ENCODE measurements at places on chromosomes 3 and 15.

GRCh38 chr3:194275291-194275690 is 75.8 kb downstream of the CPN2 start:
- no peak for DNase-seq

DNA sequence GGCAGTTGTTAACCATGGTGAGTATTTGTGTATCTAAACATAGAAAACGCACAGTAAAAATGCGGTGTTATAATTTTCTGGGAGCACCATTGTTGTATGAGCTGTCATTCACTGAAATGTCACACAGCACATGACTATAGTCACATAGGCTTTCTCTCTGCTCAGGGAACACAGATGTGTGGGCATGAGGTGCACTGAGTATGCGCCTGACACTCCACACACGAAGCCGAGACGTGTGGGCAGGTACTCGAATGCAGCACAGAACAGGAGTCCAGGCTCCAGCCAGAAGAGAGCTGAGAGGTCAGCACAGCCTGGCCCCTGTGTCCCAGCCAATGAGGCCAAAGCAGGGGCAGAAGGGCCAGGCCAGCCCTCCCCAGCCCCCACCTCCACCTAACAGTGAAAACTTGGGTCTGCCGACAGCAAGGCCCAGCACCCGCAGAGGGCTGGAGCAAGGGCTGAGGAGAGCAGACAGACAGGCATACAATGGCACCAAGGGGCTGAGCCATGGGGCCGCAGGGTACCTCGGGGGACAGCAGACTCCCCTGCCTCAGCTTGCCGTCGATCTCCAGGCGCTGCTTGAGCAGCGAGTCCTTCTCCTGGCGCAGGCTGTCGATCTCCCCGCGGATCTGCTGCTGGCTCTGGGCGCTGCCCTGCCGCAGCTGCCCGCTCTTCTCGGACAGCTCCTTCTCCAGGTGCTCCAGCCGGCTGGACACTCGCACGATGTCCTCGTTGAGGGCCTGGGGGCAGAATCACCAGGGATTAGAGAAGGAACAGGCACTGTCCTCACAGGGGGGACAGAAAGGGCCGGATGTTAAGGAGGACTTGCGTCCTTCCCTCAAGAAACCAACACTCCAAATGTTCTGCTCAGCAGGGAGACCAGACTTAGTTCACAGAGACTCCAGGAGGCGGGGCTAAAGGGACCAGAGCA is 24.0 kb downstream of the KIF7 start:
- no peak for DNase-seq

DNA sequence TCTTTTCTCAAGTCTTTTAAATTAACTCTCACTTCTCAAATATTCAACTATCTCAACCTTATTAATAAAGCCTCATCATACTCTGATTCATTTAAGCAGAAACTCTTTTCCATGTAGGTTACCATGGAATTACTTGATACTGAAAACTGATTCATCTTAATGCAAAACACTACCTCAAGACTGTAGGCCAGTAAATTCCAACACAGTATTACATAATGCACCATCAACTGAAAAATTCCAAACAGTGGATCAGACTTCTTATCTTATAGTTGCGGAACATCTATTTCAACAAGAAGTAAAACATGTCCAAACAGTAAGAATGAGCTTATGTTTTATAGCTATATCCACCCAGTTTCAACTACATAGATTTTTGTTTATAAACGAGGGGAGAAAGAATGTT is 124.5 kb downstream of the PEAK1 start:
- peak; percentile 24 for DNase-seq

DNA sequence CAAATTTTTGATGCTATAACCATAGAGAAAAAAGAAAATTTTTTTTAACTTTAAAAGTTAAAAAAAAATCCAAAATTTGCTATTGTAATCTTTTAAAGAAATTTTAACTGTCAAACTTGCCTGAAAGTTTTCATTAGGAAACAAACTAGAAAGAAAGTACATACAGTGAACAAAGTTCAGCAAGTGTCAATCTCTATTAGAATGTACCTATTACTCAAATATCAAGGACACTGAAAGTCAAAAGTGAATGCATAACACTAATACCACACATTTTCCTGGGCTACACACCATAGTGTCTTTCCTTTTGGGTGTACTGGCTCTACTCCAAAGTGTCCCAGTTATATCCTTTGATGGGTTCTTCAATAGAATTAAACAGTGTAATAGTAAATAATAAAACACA is 56.8 kb downstream of the LRRFIP2 start:
- DNase-seq = no peak

GRCh38 chr15:68343579-68344225 is 66.2 kb downstream of the FEM1B start:
- DNase-seq = no peak

DNA sequence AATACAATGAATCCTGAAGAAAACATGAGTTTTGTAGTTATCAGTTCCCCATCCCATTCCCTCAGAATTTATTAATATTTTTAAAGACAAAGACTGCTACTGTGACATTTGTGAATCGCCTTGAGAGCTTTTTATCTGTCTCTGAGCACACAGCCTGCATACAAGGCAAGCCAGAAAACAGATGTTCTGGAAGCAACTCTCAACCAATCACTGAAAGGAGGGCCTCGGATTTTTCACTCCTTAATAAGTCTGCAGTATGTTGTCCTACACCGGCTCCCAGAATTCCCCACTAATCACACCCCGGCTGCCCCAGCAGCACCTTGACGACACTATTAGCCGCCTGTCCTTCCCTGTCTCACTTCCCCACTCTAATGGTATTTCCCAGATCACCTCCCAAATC is 138.5 kb downstream of the ZNF621 start:
- DNase-seq = no peak

DNA sequence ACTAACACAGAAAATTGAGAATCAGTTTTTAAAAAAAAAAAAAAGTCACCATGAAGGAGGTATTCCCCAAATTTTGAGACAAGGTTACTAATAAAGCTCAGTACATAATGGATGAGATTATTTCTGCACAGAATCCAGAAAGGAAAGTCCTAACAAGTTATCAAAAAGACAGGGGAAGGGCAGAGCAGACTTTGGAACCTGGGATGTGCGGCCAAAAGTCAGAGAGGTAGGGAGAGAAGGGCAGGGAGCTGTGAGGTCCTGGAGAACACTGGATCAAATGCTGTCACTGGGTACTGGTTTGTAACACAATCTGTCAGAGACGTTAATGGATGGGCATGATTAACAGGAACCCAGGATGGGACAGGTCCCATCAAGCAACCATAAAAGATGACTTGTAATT is 12.2 kb upstream of the LACTB start:
- no peak for DNase-seq

GRCh38 chr3:42489937-42490227 is 12.6 kb upstream of the VIPR1 start:
- no peak for DNase-seq

GRCh38 chr3:155354658-155355057 is 61.2 kb upstream of the STRIT1 start:
- no peak for DNase-seq

DNA sequence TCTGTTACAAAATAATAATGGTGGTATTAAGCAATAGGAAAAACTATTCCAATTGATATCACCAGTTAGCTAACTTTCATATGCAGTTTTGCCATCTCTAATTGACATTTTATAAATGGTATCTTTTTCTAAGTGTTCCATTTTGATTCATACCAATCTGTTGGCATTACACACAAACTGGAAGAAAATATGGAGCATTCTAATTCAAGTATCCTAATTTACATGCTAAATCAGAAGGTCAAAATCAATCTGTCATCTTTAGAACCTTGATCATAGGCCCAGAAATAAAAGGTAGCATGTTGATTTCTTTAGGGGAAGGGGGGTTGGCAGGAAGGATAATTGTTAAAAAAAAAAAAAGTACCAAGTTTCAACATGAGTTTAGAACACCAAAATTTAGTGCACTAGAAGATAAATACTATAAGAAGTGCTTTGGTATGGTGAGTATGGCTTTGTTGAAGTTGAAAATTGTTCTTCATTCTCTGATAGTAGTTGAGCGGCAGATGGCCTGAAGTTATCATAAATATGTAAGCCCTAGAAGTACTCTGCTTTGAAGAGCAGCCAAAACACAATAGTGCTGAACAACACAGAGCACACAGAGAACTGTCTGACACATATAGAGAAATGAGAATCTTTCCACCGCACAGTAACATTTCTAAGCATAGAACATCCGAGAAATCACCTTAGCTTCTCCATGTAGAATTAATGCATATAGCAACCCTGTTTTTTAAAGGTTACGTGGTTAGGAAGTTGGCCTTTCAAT is 130.1 kb downstream of the TAFA4 start:
- no peak for DNase-seq

- peak; percentile 4 for DNase-seq
These were observed 333.1 kb upstream of the NECTIN3 start for GRCh38 chr3:110738531-110738930.

DNA sequence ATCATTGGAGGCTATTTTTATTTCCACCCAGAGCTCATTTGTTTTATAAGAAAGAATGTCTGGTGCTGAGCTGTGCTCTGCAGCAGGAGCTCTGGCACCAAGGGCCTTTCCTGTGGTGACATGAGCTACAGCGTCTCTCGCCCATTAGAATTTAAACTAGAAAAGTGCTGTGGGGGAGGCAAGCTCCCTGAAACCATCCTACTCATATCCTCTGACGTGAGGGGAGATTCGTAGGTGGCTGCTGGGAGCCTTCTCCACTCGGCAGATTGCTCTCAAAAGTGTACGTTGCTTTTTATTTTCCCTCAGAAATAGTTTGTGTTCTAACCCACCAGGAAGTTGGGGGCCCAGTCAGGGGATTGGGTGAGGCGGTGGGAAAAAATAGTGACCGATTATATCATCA is 76.3 kb upstream of the ARHGEF3 start:
- peak; percentile 18 for DNase-seq

DNA sequence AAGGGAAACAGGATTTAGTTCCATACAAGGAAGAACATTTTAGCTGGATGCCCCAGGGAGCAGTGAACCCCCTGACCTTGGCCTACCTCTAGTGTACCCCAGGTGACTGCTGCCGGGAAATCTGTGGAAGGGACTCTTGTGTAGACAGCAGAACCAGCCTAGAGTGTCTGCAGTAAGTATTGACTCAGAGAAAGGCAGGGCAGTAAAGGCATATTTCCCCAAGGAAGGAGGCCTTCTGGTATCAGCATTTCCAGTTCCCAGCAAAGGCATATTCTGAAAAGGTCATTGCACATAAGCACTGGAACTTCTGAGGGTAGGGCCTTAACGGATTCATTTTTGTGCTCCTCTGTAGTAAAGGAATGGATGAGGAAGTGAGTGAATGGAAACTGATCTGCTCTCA is 246.2 kb downstream of the FAM43A start:
- DNase-seq = no peak

DNA sequence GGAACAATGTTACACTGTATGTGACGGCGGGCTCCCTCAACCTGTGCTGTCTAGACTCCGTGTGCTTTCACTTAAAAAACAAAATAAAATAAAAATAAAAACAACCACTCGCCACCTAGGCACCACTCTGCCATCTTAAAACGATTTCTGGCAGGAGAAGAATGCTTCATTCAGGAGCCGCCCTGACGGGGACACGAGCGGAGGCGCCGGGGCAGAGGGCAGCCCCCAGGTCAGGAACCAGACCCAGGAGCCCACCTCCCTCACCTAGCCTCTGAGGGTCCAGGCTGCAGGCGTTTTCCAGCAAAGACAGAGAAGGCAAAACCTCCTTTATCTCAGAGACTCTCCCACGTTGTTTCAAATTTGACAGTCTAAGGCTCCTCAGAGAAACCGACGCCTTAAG is 85.1 kb upstream of the SNRPA1 start:
- DNase-seq = no peak

GRCh38 chr3:183266454-183266853 is 13.4 kb downstream of the B3GNT5 start:
- no peak for DNase-seq

DNA sequence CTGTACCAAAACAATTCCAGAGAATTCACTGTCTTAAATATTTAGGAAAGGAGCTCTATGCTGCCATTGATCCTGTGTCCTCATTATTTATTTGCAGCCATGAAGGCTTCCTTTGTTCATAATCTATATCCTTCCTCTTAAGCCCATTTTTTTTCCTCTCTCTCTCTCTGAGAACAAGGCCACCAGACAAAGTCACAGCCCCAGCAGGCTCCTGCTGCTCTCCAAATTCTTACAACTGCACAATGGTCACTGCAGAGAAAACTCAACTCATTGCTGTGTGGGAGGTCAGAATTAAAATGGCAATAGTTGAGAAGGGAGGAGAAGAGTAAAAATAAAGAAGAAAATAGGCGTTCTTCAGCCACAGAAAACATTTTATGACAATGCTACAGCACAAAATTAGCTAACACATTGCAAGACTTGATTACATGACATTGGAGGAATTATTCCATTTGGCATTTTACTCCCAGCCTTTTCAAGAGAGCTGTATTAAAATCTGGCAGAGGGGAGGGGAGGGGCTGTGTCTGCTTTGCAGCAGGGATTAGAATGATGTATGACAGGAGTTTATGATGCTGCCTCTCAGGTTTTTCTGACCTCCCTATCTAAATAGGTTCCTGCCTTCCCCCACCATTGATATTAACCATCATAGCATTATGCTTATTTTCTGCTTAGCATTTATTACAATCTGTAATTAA is 399.7 kb upstream of the THBS1 start:
- peak; percentile 14 for DNase-seq

DNA sequence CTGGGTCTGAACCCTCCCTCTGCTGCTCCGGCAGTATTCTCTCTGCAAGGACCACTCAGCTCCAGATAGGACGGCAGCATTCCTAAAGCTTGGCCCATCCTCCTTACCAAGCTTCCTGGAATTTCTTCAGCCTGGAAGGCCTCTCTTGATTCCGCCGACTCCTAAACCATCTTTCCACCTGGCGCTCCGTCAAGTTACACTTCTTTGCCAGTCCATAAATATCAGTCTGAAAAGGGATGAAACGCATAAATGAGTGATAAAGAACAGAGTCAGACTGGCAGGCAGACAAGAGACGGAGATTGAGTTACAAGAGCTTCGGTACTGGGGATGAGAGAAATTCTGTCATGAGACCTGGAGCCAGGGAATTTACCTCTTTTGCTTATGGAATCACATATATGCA is 44.3 kb downstream of the CERS3 start:
- no peak for DNase-seq

GRCh38 chr15:25188551-25189101 is 233.8 kb downstream of the SNRPN start:
- no peak for DNase-seq

- DNase-seq = no peak
These were observed 87.9 kb upstream of the ZPLD1 start for GRCh38 chr3:102346897-102347296.

- peak; percentile 66 for DNase-seq
These were observed 36.2 kb upstream of the C3orf38 start for GRCh38 chr3:88113311-88114162.

GRCh38 chr3:72678380-72678779 is 169.9 kb downstream of the SHQ1 start:
- no peak for DNase-seq

DNA sequence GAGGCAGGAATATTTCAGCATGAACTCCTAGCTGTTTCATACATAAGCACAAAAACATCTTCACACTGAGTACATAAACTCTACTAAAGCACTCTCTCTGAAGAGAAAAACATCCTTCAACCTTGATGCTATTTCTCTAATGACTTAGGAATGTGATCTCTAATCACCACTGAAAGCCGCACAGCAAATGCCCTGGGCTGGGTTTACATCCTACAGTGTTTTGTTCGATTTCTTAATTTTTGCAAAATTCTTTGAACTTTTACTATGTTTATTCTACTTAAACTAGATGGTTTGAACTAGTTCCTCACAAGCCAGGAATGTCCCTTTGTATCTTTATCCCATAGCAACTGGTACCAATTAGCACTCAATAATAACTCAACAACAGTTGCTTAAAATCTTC is 130.9 kb upstream of the ABI3BP start:
- DNase-seq = no peak
